SW480 (cell line): ENCODE measurements at places on chromosomes 2 and 18.

GRCh38 chr2:239488125-239488524 lies 87.3 kb upstream of the HDAC4 start:
- DNase-seq: no peak

- no peak for DNase-seq
Observed at GRCh38 chr2:113257516-113258264, 21.0 kb downstream of the PAX8 start.

- no peak for DNase-seq
Observed at GRCh38 chr18:70822691-70823090, 533.8 kb downstream of the SOCS6 start.

- DNase-seq: no peak
Observed at GRCh38 chr2:54772531-54772930, 49.1 kb downstream of the EML6 start.

DNA sequence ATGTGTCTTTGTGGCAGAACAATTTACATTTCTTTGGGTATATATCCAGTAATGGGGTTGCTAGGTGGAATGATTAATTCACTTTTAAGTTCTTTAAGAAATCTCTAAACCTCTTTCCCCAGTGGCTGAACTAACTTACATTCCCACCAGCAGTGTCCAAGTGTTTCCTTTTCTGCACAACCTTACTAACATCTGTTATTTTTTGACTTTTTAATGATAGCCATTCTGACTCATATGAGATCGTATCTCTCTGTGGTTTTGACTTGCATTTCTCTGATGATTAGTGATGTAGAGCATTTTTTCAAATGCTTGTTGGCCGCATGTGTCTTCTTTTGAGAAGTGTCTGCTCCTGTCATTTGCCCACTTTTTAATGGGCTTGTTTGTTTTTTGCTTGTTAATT lies 43.1 kb upstream of the PTH2R start:
- DNase-seq: peak; percentile 33

- no peak for DNase-seq
Observed at GRCh38 chr2:6626401-6627012, 239.2 kb downstream of the CMPK2 start.

DNA sequence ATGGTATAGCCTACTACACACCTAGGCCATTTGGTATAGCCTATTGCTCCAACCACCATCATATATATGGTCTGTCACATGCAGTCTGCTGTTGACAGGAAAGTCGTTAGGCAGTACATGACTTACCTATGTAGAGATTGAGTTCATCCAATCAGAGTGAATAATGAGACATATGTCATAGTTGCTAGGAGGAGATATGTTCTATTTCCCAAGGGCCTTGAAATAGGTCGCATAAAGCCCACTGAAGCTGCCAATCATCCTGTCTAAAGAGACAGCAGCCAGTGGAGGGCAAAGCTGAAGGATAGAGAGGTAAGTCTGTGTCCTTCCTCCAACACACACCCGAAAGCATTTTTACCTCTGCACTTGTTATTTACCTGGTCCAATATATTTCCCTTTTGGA lies 263.4 kb downstream of the PTPRM start:
- peak; percentile 79 for DNase-seq

DNA sequence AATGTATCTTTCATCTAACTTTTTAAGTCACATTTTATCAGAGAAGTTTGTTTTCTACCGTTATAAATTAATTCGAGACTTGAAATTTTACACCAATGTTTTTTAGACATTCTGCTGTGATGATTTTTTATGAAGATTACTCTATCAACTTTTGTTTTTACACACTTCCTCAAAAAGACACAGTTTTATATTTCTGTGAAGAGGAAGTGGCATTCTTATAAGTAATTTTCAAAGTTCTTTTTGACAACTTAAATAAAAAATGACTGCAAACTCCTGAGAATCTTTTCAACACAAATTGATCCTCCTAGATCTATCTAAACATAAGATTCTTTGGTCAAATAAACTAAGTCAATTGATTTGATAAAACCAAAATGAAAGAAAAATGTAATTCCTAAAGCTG lies 13.7 kb downstream of the ANKRD44 start:
- no peak for DNase-seq

DNA sequence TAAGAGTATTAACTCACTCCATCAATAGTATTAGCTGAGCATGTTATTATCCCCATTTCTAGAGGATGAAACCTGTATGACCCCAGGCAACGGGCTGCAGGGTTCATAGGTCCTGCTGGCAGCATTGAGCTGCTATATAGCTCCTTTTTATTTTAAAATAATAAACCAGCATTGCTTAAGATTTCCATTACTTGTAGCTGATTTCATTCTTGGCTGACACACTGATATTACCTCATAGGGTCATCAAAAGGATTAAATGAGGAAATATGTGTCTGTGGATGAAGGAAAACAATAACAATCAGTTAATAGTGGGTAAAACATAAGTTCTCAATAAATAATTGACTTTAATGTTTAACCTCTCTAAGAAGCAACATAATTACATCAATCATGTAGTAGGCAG lies 48.3 kb upstream of the NRP2 start:
- no peak for DNase-seq

GRCh38 chr18:40866013-40866645 lies 1088.9 kb upstream of the PIK3C3 start:
- DNase-seq: no peak

DNA sequence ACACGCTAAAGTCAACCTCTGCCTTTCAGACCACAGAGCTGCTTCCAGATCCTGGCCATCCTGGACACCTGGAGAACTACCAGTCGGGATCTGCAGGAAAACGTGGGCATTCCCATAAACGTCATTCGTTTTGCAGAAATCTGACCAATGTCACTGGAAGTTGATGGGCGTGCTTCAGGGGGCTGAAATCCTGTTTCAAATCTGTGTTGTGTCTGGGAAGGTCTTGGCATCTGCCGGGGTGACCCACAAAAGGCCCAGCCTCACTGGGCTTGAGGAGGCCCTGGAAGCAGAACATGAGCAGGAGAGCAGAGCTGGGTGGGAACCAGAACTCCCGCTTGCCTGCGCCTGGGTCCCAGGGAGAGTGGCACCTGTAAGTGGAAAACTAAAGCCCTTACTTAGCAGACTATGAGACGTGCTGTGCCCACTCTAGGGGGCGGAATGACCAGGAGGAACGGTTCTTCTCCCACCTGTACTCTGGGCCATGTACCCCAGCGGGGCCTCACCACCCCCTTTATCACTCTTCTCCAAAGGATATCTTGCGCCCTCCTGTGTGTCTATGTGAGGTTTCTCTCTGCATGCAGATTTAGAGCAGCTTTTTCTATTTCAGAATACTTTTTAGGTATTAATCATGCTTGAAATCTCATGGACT lies 200.9 kb downstream of the FAM210A start:
- no peak for DNase-seq

- DNase-seq: no peak
Observed at GRCh38 chr2:178700136-178700535, 107.1 kb downstream of the TTN start.

DNA sequence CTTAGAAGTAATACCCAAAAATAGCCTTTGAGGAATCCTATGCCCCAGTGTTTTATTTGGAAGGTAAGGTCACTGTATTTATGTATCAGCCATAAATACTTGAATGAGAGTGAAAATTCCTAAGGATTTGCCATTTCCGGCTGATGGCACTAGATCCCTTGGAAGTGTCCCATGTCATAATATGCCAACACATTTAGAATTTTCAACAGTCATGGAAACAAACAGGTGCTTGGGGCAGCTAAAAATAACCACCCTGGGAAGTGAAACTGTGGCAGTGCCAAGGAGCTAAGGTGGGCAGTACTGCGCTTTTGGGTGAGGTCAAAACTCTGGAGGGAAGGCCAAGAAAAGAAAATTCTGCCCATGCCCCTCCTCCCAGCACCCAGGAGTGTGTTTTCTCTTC lies 80.2 kb downstream of the TCF7L1 start:
- no peak for DNase-seq

DNA sequence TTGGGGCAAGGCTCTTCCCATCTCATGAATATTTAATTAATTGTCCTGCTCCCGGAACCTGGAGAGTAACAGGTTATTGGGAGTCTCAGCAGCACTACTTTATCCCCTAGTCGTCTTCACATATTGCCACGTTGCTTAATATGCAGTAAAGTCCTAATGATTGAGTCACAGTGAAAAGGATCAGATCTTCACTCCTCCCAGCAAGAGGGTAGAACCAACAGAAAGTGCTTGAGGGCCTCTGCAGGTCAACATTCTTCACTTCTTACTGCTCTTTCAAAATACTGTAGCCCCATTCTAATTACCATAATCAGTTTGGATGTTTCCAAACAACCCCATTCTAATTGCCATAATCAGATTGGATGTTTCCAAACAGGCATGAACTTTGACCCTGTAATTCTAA lies 801.0 kb downstream of the LRRTM4 start:
- no peak for DNase-seq

- DNase-seq: peak; percentile 11
Observed at GRCh38 chr2:73063909-73064875, 7.3 kb downstream of the SFXN5 start.

GRCh38 chr2:142112757-142113221 lies 18.0 kb downstream of the LRP1B start:
- no peak for DNase-seq

GRCh38 chr2:21924640-21925285 lies 801.0 kb downstream of the TDRD15 start:
- no peak for DNase-seq

GRCh38 chr18:64710105-64710861 lies 561.4 kb upstream of the LINC00305 start:
- DNase-seq: no peak

DNA sequence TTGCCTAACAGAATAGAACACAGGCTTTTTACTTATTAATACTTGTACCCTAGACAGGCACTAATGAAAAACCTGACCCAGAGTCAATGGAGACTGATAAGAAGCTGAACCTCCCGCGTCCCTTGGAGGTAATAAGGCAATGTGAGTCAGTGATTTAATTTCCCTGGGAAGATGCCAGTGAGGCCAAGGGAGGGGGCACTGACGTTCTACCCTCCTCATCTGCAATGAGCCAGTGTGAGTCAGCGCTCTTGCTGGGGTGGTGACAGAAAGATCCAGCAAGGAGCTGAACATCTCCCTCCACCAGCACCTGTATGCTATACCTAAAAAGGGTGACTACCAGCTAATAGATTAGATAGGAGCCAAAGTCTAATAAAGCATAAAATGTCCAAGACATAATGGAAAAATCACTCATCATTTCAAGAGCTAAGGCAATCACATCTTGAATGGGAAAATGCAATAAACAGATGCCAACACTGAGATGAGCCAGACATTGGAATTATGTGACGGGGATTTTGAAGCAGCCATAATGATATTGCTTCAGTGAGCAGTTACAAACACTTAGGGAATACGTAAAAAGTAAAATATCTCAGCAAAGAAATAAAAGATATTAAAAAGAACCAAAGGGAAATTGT lies 116.9 kb downstream of the TPGS2 start:
- DNase-seq: no peak

GRCh38 chr2:189880429-189880828 lies 96.2 kb downstream of the PMS1 start:
- no peak for DNase-seq

DNA sequence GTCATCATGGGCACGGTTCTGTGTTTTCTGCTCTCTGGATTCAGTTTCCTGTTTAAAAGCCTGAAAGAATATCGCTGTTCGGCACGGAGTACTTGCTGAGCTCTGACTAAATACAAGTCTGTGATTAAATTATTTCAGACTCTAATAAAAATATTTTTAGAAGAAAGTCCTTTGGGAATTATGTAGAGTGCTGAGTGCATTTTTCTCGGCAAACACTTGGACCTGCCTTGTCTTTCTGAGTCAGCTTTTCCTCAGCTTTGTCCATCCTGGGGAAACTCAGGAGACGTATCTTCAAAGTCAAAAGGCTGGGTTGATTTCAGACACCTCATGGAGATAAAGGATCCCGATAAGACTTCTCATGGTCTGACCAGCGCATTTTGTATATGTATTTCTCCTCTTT lies 45.9 kb downstream of the IL1R2 start:
- no peak for DNase-seq

DNA sequence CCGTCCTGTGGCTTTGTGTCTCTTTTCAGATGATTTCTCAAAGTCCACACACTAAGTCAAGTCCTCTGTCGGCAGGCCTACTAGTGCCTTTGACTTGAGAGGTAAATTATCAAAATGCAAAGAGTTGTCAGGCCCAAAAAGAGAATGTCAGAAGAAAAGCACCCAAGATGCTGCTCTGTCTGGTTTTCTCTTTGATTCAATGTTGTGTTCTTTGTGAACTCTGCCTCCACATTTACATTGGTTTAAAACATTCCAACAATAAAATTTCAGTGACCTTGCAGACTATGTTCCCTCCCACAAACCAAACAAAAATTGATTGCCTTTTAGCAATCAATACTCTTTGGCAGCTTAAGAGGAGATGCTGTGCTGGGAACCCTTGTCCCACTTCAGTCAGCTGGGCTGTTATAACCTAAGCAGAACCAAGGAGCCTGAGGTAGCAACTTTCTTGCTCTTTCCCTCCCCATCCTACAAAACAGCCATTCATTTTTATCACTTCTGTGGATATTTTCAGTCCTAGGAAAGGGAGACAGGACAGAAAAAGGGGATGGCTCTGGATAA lies 19.6 kb upstream of the SATB2 start:
- no peak for DNase-seq

- no peak for DNase-seq
Observed at GRCh38 chr2:171244970-171245782, 84.5 kb upstream of the TLK1 start.

DNA sequence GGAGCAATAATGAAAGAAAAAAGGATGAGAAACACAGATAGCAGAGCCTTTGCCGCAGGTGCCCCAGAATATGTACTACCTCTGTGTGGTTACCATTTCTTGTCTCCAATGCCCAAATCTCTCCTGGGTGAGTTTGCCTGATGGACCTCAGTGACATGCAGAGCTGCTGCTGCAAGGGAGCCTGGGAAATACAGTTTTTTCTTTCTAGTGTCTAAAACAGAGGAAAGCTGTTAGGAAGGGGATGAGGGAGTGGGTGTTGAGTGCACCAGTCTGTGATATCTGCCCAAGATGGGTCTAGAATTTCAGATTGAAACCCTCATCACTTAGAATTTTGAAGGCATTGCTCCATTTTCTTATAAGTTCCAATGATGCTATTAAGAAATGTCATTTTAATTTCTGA lies 9.9 kb upstream of the MBOAT2 start:
- DNase-seq: no peak
